ENCODE measurements at places on chromosomes 6 and 20.
A peak's percentile ranks its signal among the peaks of the same experiment; 100 is the strongest.

DNA sequence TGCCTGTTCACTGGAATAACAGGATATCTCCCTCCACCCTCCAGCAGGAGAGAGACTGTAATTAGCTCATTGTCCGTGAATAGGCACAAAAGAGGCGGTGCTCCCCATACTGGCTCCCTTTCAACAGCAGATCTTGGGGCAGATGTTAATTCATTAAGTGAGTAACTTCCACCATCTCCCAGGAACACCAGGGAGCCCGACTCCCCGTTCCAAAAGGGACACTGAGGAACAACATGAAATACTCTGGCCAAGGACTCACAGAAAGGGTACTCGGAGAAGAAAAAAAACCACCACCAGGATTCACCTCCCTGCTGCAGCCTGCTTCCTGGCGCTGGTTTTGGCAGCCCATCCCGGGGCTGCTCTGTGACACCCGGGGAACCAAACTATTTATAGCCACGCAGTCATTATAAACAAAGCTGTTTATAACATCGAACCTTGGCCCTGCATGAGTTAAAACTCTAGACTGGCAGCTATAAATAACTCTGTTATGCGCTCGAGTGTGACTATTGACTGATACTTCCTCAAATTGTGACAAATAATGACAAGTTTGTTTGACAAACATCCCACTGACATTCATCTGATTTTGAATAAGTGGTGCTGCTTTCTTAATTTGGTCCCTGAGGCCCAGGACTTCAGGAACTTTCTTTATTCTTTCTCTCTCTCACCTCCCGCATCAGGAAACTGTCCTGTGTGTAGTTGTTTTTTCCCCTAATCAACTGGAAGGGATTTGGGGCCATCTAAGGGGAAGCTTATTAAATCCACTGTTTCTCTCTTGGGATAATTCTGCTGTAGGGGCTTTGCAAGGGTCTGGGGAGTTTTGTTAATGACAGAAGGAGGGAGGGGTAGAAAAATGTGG lies 521.6 kb downstream of the CD83 start:
- DNase-seq, result peak; percentile 72

GRCh38 chr6:100296810-100297544 lies 167.7 kb downstream of the SIM1 start:
- no peak for DNase-seq

DNA sequence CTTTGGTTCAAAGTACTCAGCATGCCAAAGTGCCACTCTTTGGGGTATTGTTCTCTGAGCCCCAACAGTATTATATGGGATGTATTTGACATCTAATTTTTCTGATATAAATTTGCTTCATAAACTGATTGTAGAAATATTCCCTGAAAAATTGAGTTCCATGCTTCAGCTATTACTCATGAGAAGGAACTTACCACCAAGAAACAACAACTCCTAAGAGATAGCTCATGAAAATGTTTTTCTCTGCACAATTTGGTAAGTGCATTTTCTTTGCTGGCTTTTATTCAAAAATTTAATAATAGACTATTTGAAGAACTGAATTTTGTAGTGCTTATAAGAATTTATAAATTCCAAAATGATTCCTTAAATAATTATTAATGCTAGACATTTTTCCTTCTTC lies 12.8 kb upstream of the TPD52L1 start:
- no peak for DNase-seq

- DNase-seq, result peak; percentile 79
These were observed 232.8 kb downstream of the RNGTT start for GRCh38 chr6:88730611-88731011.

DNA sequence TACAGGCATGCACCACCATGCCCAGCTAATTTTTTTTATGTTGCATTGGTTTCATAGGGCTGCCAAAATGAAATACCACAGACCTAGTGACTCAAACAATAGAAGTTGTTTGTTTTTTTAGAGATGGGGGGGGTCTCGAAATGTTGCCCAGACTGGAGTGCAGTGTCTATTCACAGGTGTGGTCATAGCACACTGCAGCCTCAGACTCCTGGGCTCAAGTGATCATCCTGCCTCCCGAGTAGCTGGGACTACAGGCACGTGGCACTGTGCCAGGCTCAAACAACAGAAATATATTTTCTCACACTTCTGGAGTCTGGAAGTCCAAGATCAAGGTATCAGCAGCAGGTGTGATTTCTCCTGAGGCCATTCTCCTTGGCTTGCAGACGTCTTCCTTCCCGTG lies 6.6 kb upstream of the SLC16A10 start:
- DNase-seq, result no peak

DNA sequence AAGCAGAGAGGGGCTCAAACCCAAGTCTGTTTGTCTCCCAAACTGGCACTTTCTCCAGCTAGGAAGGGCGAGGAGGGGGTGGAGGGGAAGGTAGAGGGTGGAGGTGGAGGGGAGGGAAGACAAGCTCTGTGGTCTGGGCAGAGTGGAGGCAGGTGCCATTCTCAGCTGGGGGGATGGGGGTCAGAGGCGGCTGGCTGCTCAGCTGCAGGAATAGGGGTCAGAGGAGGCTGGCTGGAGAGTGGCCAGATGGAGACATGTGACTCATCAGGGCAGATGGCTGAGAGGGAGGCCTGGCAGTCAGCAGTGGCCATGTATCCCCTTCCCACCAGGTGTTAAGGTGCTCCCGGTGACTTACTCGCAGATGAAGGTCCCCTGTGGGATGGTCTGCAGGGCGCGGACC lies 3.5 kb upstream of the SLC44A4 start:
- DNase-seq, result no peak

DNA sequence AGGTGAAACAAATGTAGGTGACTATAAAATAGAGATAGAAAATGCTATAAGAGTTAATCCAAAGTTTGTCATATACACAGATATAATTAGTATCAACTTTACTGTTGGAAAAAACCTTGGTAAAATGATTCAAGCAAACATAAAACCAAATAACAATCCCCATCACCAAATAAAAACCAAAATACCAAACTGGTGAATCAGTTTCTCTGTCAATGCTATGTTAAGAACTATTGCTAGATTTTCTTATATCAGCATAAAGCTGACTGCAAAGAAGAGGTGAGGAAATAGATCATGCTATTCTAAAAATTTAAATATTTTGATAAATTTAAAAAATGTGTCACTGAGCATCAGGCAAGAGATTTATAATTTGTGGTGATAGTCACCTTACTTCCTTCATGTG lies 658.4 kb downstream of the PHF3 start:
- DNase-seq, result no peak

DNA sequence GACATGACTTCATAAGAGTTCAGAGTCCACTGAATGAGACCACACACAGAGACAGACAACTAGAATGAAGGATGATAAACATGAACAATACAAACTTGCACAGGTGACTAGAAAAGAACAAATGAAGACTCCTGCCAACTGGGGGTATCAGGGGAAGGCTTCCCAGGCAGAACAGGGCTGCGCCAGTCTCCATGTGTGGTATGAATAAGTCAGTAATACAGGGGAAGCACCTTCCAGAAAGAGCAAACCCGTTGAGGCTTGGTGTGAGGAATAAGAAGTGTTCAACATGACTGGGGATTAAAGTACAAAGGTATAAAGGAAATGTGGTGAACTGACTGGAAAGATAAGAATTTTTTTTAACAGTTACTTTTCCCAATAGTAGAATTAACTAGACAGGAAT lies 3.7 kb upstream of the SLC17A2 start:
- DNase-seq, result no peak

- peak; percentile 73 for DNase-seq
These were observed 45.1 kb downstream of the PTK7 start for GRCh38 chr6:43120944-43121913.

GRCh38 chr6:133203344-133203697 lies 37.8 kb upstream of the EYA4 start:
- no peak for DNase-seq

DNA sequence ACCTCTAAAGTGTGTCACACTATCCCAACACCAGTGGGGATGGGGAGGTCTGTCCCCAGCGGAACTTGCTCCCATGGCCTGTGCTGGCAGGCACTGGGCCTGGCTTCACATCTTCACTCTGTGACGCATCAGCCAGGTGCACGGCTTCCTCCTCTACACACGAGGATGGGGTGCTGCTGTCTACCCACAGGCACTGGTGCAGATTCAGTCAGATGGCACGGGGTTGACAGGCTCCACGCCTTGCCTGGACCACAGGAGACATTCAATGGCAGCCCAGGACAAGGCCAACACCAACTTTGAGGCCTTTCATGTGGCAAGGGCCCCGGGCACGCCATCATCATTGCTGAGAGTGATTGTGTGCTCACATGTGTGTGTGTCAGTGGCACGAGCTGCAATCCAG lies 92.4 kb downstream of the TMEM242 start:
- DNase-seq, result peak; percentile 38

GRCh38 chr20:19486446-19486845 lies 271.6 kb upstream of the RIN2 start:
- no peak for DNase-seq

DNA sequence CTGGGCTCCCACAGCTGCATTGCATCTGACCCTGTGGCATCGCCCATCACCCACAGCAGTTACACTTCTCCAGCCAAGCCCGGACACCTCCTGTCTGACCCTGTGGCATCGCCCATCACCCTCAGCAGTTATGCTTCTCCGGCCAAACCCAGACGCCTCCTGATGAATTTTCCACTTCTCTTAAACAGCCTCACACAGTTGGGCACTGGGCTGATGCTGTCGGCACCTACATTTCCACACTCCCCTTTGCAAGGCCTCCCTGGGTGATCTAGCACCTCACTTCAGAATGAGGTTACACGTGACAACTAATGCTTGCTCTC lies 175.2 kb upstream of the ARID1B start:
- DNase-seq, result no peak

- no peak for DNase-seq
These were observed 6.7 kb downstream of the PHACTR2 start for GRCh38 chr6:143684486-143684885.

DNA sequence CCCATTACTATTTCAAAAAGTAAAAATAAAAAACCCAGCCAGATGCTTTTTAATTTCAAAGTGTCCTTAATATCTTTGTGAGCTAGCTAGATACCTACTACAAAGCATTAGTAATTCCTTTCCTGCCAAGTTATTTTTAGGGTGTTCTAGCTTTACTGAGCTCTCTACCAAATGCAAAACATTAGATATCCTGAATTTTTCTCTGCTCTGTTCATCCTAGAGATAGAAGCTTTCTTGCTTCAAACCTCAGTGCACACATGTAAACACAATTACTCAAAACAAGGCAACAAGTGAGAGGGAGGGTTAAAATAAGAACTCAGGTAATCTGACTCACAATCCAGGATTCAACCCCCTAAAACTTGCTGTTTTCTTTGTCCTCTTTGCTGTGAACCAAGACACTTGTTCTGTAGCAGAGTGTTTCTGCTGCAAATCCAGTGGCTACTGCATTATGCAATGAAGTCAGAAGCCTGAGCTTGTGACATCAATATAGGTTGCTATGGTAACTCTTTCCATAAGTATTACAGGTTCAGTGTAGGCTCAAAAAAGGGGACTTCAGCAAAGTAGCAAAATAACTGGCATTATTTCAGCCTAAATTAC lies 72.6 kb upstream of the STXBP5 start:
- DNase-seq, result no peak

- DNase-seq, result peak; percentile 88
These were observed 812 bp downstream of the MYMX start for GRCh38 chr6:44217332-44218143.

GRCh38 chr6:143600821-143601220 lies 76.9 kb upstream of the PHACTR2 start:
- DNase-seq, result no peak

GRCh38 chr6:45156075-45156474 lies 172.1 kb upstream of the RUNX2 start:
- no peak for DNase-seq

DNA sequence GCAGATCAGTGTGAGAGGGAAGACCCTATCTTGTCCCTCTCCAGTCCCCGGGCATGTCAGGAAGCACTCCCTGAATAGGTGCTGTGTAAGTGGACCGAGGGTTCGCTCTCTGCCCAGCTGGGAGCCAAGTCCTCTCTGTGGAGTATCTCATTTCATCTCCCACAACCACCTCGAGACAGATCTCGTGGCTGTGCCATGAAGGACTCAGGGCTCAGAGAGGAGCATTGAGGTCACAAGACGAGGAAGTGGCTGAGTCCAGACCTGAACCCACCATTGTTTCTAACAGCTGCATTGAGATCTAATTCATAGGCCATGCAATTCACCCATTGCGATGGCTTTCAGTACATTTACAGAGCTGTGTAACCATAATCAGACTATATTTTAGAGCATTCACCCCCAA lies 34.7 kb upstream of the STX16 start:
- no peak for DNase-seq

DNA sequence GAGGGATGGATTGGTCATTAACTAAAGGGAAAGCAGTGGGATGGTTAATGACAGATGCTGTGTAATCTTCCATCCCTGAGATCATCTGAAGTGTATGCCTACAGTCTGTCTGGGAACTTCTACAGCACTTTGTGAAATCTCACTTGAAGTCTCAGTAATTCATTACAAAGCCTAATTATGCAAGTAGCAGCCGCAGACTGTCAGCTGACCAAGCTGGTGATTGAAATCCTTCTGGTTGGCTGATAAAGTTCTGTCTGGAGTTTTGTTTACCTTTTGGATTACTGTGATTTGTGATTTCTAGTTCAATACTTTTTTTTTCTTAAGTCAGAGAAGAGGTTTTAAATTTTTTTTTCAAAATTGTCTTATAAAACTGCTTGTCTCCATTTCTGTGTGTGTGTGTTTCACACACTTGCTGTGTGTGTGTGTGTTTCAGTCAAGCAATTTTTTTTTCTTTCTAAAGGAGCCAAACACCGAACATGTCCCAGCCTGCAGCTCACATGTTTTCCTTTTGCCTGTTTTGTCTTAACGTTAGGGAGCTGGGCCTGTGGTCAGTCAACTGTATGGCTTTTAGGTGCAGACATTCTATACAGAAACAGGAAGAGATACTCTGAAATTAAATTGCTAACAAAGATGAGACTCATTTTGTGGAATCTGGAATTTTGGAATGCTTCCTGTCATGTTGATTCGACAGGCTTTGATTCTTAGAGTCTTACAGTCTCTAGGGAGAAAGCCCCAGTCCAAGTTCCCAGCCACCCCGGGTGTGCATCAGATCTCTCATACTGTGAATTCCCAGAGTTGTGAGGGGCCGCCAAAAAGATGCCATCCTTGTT lies 28.5 kb upstream of the ADGRF4 start:
- DNase-seq, result peak; percentile 93

DNA sequence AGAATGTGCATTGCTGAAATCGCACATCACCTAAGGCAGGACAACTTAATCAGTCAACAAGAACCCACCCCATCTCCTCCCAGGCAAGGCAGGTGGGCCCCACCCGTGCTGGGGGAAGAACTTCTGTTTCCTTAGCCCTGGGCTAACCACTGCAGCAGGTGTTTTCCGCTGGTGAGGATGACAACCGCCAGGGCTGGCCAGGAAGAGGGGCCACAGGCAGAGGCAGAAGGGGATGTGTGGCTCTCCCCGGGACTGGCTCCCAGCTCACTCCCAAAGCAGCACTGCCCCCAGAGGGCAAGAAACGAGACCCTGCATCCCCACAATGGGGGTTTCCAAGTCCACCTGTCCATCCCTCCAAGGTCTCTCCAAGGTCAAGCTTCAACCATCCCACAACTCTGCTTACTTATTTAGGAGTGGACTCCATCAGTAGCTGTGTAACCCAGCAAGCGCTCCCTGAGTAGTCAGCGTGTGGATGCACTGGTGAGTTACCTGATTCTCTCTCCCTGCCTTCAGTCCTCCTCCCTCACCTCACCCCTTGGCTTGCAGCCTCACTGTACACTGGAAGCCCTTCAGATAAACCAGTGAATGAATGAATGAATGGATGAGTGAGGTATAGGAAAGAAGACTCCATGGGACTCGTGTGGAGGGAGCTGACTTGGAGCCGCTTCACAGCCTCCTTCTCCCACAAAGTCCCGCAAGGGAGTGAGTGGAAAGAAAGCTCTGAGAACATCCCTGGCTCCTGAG lies 168.2 kb upstream of the CST7 start:
- peak; percentile 44 for DNase-seq
